ENCODE measurements at places on chromosomes 3 and 15. TPM values are rescaled to one million over a fixed set of nuclear protein-coding genes. Genes with fewer than 3 reads are reported as not detected.

Gene STT3B
- 79.2 TPM for total RNA-seq

Gene THRB
- 0.86 TPM for total RNA-seq

Gene ZNF774
- total RNA-seq: 1.4 TPM

Gene ERC2
- total RNA-seq: not detected

Gene DUOXA2
- not detected for total RNA-seq

Gene ATP8B4
- total RNA-seq: 0.73 TPM

Gene GOLGA6L4
- total RNA-seq: 3.9 TPM

DNA sequence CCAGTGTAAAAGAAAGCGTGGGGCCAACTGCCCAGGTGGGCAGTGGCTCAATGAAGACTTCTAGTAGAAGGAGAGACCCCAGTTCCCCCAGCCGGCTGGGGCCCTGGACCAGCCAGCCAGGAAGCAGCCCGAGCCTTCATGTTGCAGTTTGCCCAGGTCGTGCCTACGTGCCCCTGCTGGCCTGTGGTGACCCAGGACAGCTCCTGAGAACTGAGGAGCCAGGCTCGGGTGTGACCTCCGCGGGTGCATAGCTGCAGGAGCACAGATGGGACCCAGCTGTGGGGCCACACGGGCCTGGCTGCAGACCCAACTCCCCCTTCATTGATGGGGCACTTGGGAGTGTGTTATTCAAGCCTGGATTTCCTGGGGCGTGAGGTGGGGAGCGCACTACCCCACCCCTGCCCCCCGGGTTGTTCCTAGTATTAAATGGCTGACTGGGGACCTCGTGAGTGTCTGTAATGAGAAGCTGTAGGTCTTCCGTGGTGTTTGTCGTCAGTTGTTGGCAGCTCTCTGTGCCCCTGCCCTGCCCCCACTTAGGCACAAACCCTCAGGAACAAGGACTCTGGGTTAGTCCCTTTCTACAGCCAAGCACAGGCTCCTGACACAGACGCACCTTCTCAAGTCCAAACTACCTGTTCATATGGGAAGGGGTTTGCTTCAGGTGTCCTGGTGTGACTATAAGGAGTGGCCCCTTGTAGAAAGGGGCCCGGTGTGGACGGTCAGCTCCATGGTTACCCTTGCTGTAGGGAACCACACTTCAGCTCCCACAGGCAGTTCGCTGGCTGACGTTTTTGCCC, 39.1 kb downstream of the IDH2 start:
- H3K36me3 ChIP-seq: no peaks in the 10 kb centered on the region
- no peaks in the 10 kb centered on the region for H3K27me3 ChIP-seq
- no peak overlapping the region for H3K4me3 ChIP-seq
- no peak for DNase-seq
- H3K27ac ChIP-seq: peak overlapping the region; percentile 64
- H3K4me1 ChIP-seq: peaks cover 57% of the 10 kb centered on the region

- no peak overlapping the region for H3K27ac ChIP-seq
- H3K4me3 ChIP-seq: no peak overlapping the region
- DNase-seq: no peak
- H3K27me3 ChIP-seq: no peaks in the 10 kb centered on the region
Measured at GRCh38 chr3:49641292-49641691, 32.9 kb upstream of the APEH start.

DNA sequence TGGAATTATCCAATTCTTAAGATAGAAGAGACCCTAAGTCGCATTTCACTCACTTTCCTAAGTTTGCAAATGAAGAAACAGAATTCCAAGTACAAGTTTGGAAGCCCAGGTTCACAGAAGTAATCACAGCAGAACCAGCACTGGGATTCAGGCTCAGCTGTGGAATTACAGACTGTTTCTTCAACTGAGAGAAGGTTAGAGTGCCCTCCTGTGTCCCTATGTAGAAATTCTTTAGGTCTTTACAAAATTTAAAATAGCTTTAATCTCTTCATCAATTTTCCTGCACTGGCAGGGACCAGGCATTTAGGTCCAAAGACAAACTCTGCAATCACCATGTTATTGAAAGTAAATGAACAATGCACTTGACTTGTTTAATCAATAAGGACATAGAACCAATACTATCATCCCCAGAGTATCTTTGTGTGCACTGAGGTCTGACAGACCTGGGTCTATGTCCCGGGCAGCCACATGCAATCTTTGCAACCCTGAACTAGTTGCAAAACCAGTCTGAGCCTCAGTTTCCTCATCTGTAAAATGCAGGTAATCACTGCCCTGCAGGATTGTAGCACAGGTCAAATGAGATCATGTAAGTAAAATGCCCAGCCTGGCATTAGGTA, 96.3 kb upstream of the ZBED2 start:
- no peaks in the 10 kb centered on the region for H3K36me3 ChIP-seq
- H3K27me3 ChIP-seq: no peaks in the 10 kb centered on the region
- no peak overlapping the region for H3K27ac ChIP-seq
- peaks cover 2% of the 10 kb centered on the region for H3K4me1 ChIP-seq
- DNase-seq: peak; percentile 56

DNA sequence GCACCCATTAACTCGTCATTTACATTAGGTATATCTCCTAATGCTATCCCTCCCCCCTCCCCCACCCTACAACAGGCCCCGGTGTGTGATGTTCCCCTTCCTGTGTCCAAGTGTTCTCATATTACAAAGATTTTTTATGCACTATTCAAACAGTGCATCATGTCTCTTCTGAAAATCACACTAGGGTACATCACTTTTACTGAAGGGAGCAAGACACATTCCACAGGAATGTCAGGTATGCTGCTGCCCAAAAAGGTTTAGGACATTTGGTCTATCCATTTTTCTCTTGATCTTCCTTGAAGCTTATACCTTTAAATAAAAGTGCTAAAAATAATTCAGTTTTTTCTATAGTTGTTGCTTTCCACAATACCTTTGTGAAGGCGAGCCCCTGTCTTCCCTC, 9.2 kb upstream of the EPHA3 start:
- no peak for DNase-seq
- no peak overlapping the region for H3K4me3 ChIP-seq
- H3K36me3 ChIP-seq: no peaks in the 10 kb centered on the region

GRCh38 chr15:63332367-63333124, 49.1 kb downstream of the CA12 start:
- H3K36me3 ChIP-seq: no peaks in the 10 kb centered on the region
- H3K27me3 ChIP-seq: no peaks in the 10 kb centered on the region
- DNase-seq: no peak
- no peak overlapping the region for H3K27ac ChIP-seq
- no peaks in the 10 kb centered on the region for H3K4me1 ChIP-seq

DNA sequence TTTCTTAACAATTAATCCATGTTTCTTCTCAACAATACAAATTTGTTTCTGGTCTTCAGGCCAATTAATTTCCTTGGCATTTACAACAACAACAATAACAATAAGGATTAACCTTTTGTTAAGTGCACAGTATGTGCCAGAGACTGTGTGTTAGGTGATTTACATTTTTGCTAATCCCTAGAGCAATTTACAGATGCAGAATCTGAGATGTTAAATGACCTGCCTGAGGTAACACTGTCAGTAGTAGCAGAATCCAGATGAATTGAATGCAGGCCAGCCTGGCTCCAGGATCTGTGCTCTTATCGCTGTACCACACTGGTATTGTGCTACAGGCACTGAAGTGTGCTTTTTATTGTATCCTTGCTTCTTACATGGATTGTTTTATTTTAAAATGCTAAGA, 122.2 kb downstream of the MEIS2 start:
- H3K36me3 ChIP-seq: no peaks in the 10 kb centered on the region
- no peaks in the 10 kb centered on the region for H3K27me3 ChIP-seq
- no peak for DNase-seq
- no peak overlapping the region for H3K4me3 ChIP-seq
- H3K27ac ChIP-seq: no peak overlapping the region

DNA sequence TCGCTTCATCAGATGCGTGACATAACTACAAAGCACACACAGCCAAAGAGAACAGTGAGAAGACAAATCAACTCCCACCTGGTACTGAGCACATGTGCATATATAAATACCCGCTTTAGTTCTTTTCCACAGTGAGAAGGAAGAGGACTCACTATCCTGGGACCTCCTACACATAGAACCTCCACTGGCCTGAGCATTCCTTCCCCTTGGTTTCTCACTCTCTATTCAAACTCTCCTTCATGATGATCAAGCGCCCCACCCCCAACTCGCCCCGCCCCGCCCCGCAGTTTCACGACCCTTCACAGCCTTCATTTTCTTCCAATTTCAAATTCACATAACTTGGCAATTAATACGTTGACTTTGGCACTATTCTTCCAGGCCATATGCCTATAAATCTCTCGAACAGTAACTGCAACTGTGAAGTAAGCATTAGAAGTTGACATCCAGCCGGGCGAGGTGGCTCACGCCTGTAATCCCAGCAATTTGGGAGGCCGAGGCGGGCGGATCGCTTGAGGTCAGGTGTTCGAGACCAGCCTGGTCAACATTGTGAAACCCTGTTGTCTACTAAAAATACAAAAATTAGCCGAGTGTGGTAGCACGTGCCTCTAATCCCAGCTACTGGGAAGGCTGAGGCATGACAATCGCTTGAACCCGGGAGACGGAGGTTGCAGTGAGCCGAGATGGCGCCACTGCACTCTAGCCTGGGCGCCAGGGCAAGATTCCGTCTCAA, 1.1 kb downstream of the RPS17 start:
- no peaks in the 10 kb centered on the region for H3K36me3 ChIP-seq
- H3K4me3 ChIP-seq: peak overlapping the region; percentile 66
- H3K27me3 ChIP-seq: peaks cover 2% of the 10 kb centered on the region

GRCh38 chr3:123405021-123405420, 43.9 kb downstream of the ADCY5 start:
- no peaks in the 10 kb centered on the region for H3K36me3 ChIP-seq
- no peaks in the 10 kb centered on the region for H3K4me1 ChIP-seq
- no peak overlapping the region for H3K4me3 ChIP-seq
- H3K27ac ChIP-seq: no peak overlapping the region
- H3K27me3 ChIP-seq: no peaks in the 10 kb centered on the region

- H3K4me3 ChIP-seq: no peak overlapping the region
- no peak for DNase-seq
- H3K27ac ChIP-seq: no peak overlapping the region
- H3K4me1 ChIP-seq: no peaks in the 10 kb centered on the region
- H3K27me3 ChIP-seq: no peaks in the 10 kb centered on the region
Measured at GRCh38 chr15:56295433-56295832, 51.8 kb upstream of the RFX7 start.

DNA sequence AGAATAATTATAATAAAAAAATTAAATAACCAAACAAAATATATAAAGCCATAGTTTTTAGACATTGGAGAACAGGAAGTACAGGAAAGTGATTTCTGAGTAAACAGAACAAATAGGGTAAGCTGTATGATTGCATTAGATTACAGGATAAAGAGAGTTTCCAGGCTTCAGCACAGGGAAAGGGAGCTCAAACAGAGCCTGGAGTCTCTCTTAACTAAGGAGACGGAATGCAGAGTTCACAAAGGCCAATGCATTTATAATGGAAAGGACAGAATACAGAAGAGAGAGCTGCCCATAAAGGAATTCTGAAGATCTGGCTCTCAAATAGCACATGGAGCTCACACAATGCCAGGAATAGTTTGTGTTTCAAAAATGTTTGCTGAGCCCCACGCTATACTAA, 42.0 kb upstream of the OTOL1 start:
- no peak for DNase-seq
- H3K36me3 ChIP-seq: no peaks in the 10 kb centered on the region
- H3K4me1 ChIP-seq: no peaks in the 10 kb centered on the region
- no peak overlapping the region for H3K4me3 ChIP-seq
- no peak overlapping the region for H3K27ac ChIP-seq
- H3K27me3 ChIP-seq: no peaks in the 10 kb centered on the region

- DNase-seq: peak; percentile 62
- no peak overlapping the region for H3K4me3 ChIP-seq
- peak overlapping the region; percentile 65 for H3K27ac ChIP-seq
- peaks cover 17% of the 10 kb centered on the region for H3K36me3 ChIP-seq
- H3K27me3 ChIP-seq: no peaks in the 10 kb centered on the region
Measured at GRCh38 chr15:100922192-100923040, 3.3 kb downstream of the LRRK1 start.

DNA sequence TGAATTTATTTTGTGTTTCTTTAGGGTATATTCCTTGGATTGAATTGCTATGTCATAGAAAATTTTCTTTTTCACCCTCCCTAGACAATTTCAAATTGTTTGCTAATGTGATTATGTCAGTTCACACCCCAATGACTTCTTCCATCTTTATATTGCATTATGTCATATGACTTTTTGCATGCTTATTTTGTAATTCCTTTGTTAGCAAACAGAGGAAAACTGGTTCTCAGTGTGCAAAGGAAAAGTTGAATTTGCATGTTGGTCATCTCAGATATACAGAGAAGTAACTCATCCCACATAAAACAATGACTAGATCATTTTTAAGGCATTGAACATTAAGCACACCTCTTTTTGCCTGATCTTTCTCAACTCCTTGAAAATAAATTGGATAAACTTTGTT, 3.3 kb upstream of the RNF13 start:
- H3K27me3 ChIP-seq: no peaks in the 10 kb centered on the region
- H3K4me3 ChIP-seq: no peak overlapping the region
- DNase-seq: no peak

GRCh38 chr3:194504861-194505260, 18.1 kb upstream of the ATP13A3 start:
- H3K4me1 ChIP-seq: no peaks in the 10 kb centered on the region
- H3K27ac ChIP-seq: no peak overlapping the region
- H3K36me3 ChIP-seq: no peaks in the 10 kb centered on the region

DNA sequence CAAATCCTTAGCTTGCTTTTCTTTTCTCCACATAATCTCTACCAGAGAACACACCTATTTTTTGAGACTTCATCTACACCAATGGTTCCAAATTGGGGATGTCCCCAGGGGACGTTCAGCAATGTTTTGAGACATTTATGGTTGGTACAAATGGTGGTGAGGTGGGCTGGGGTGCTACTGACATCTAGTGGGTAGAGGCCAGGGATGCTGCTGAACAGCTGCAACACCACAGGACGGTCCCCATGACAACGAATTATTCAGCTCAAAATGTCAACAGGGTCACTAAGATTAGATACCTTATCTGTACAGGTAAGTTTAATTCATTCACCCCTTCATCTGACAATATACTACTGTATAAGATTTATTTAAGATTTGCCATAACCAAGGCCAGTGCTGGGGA, 14.4 kb downstream of the GK5 start:
- H3K36me3 ChIP-seq: peaks cover 4% of the 10 kb centered on the region
- no peak overlapping the region for H3K4me3 ChIP-seq
- H3K27ac ChIP-seq: no peak overlapping the region
- DNase-seq: no peak
